Neural crest cell (in vitro differentiated cells): ENCODE measurements at places on chromosomes 3 and 15.
A peak's percentile ranks its signal among the peaks of the same experiment; 100 is the strongest.

DNA sequence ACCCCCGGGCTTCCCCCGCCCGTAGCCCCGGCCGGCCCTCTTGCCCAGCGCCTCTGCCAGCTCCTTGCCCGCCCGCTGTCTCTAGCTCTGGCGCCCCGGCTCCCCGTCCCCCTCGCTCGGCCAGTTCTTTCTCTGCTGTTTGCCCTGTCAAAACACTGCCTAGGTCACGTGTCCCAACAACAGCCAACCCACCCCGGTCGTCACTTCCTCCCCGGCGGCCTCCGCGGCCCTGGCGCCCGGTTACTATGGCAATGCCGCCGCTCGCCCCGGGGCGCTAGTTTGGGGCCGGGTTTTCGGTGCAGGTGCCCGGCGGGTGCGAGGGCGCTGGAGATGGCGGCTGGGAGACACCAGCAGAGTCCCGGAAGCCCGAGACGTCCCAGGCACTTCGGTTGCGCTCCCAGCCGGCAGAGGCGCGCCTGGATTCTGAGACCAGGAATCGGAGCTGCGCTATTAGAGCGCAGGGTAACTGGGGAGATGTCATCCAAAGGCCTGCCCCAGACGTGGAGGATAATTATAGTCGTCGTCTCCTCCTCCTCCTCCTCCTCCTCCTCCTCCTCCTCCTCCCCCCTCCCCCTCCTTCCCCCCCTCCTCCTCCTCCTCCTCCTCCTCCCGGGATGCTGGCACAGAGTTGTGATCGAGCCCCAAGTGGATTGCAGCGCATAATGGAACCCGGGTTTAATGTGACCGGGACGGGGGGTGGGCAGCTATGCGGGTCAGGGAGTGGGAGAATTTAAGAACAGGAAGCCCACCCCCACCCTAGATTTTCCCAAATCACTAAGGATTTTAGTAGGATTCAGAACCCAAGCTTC lies at the start of gene ATOSA:
Gene ATOSA, minus strand, starts transcription at position 157 of the 809 bp plus-strand sequence. CDS start 1,367 bp downstream, outside the sequence.
- DNase-seq, result peak; percentile 83

DNA sequence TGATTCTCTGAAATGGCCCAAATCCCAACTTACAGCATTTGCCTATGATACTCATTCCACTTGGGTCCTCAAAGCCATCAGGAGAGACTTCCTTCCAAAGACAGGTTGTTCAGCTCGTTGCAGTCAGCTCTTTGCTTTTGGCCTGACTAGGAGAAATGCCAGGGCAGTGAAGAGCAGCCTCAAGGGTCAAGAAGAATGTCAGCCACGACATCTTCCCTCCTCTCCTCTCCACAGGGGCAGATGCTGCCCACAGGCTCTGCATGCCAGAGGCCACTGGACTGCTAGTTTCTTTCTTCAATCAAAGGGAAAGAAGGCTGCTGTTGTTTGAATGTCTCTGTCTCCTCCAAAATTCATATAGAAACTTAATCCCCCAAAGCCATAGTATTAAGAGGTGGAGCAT lies 201.7 kb upstream of the PFN2 start:
- DNase-seq, result no peak

DNA sequence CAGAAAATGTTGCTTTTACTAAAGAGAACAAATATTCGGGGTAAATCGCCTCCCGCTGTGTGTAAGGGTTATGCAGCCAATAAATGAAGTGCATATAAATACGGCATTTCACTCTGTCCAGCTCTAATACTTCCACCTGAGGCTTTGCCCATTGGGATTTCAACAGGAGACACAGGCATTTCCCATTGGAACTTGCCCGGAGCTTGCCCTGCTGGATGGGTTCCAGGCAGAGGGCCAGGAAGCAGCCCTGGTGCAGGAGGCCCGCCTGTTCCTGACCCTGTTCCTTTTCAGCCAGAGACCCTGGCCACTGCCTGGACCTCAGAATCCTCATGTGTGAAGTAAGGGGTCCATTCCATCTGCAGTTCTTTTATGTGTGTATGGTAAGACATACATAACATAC lies 17.4 kb upstream of the CEMIP start:
- DNase-seq, result no peak

DNA sequence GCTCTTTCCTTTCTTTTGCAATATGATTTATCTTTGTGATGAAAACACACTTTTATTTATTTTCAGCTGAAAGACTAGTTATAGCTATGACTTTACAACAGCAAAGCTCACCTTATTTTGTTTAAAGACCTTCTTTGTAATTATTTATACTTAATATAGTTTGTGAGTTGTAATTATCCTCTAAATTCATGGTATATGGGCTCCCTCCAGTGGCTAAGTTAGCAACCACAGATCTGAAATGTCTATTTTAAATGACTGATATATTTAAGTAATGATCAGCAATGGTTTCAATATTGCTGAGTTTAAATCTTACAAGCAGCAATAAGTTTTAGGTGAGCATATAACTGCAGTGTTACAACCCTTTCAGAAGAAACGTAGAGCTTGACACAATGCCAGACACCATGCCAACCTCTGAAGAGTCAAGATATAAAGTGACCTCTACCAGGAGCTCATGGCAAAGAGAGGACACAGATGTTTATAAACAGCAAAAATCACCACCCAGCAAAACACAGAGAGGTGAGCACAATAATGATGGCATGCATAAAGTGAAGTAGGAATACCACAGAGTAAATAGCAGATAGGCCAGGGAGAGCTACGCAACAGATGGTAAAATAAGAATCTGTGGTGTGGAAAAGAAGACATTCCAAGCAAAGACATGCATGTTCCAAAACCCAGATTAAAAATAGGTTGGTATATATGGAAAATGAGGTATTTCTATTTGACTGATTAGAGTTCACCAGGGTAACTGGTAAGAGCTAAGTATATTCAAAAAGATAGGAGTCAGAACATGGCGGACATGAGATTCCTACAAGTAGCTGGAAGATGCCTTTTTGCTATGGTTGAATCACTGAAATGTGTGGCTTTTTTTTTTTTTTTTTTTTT lies 143.7 kb upstream of the ZNF385D start:
- DNase-seq, result peak; percentile 3

DNA sequence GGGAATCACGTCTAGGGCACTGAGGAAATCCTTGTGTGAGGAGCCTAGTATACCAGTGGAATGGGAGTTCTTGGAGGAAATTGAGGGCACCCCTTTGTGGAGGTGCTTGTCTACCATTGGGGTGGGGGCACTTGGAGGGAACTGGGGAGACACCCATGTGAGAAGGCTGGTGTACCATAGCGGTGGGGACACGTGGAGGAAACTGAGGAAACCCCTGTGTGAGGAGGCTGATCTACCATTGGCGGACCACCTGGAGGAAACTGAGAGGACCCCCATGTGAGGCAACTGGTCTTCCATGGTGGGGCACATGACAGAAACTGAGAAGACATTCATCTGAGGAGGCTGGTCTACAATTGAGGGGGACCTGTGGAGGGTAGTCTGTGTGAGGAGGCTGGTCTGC lies 164.5 kb downstream of the FBLN2 start:
- no peak for DNase-seq

DNA sequence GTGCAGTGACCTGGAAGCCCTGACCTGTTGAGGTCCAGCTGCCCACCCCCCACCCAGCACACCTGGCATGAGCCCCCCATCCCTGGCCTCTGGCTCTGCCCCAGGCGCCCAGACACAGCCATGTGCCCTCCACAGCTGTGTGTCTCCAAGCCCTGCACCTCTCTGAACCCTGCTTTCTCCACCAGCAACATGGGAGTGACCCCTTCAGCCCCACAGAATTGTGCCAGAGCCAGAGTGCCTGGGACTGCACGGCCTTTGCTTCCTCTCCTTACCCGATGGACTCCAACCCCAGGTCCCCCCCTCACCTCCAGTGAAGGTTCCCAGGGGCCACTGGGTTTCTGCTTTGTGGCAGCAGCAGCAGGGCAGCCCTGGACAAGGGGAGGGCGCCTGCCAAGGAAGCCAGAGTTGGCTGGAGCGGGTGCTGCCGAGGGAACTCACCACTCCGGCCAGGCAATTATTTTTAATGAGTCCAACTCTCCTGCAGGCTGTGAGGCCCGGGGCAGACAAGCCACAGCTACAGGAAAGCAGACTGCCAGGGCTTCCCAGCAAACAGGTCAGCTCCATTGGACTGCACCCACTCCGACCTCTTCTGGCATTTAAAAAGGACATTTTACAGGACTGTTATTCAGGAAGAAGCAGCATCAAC lies 24.1 kb downstream of the PRR20G start:
- DNase-seq, result no peak

- DNase-seq, result no peak
These were observed 18.3 kb downstream of the DLG1 start for GRCh38 chr3:197280156-197280555.

DNA sequence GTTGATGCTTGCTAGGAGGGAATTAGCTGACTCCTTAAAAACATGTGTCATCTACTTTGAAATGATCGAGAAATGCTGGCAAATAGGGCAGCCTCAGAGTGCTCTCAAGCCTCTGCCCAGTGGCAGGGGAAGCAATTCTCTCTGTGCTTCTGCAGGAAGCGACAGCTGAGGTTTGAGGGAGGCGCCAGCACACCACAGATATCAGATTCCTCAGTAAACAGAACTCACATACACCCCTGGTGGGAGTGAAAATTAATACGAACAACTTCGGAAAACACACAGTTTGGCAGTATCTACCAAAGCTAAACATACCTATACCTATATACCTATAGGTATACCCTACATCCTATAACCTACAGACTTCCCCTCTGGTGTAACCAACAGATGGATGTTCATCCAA lies 61.3 kb downstream of the NSMCE3 start:
- DNase-seq, result no peak

DNA sequence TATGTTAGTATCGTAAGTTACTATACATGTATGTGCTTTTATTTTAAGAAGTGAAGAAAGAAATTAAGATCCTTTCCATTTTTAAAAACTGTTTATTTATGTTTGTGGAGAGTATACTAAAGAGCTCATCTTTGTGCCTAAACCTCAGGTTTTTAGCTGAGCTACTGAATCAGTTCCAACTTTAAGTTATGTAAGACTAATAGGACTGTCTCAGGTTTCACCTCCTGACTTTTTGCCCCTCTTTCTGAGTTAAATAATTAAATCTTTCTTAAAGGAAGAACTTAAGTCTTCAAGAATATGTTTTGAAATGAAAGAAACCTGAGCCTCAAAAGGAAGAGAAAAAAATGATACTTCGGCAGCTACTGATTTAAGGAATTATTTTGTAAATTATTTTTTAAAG lies 2.6 kb downstream of the SLMAP start:
- no peak for DNase-seq

DNA sequence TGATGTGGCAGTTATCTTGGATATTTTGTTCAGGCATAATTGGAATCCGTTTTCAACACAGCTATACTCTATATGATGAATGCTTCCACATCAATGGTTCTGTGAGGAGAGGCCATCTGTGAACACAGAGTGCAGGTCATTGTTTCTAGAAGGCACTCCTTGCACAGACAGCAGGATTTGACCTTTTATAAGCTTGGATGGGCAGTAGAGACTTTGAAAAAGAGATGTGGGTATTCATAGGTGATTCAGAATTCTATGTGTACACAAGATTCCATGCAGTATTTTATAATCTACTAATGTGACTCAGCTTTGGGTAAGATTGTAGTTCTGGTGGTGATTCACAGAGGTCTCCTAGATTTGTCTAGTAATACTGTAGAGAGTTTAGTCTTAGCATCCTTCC lies 12.5 kb downstream of the ARPP21 start:
- DNase-seq, result no peak
